Heart left ventricle (tissue), 16 donors: ENCODE measurements at places on chromosomes 6 and 20. TPM values are rescaled to one million over a fixed set of nuclear protein-coding genes. Genes with fewer than 3 reads are reported as not detected.

DNA sequence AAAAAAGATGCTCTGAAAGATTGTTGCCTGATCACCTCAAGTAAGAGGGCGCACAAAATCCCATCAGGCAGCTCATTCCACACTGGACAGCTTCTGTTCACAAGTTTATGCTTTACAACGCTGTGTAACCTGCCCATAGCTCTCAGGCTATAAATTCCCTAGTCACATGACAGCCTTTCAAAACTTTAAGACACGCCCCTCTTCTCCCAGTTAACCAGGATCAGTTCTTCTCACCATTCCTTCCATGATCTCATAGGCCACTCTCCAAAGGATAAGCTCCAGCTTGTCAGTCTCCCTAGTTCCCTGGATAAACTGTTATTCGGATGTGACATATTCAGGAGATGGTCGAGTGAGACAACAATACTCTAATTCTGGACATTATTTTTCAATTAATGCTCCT, 15.0 kb downstream of the ADNP start:
- no peak overlapping the region for H3K4me3 ChIP-seq
- H3K27ac ChIP-seq = no peak overlapping the region
- DNase-seq = no peak
- no peaks in the 10 kb centered on the region for H3K36me3 ChIP-seq
- peaks cover 31% of the 10 kb centered on the region for H3K4me1 ChIP-seq

Gene HSPA1L
- 3.2 TPM for total RNA-seq

Gene CNKSR3
- total RNA-seq = 28.7 TPM

GRCh38 chr6:166774770-166775169, 147.7 kb upstream of the RPS6KA2 start:
- H3K27me3 ChIP-seq = no peaks in the 10 kb centered on the region
- no peak for DNase-seq
- H3K36me3 ChIP-seq = no peaks in the 10 kb centered on the region
- H3K27ac ChIP-seq = no peak overlapping the region

Gene SLC17A1
- not detected for total RNA-seq

- H3K4me3 ChIP-seq = no peak overlapping the region
- H3K36me3 ChIP-seq = no peaks in the 10 kb centered on the region
- no peak for DNase-seq
- no peaks in the 10 kb centered on the region for H3K4me1 ChIP-seq
These were observed 327.0 kb downstream of the C6orf118 start for GRCh38 chr6:164982389-164982788.

GRCh38 chr20:17732907-17733521, 33.2 kb downstream of the BANF2 start:
- no peak overlapping the region for H3K27ac ChIP-seq
- H3K4me3 ChIP-seq = no peak overlapping the region
- peaks cover 13% of the 10 kb centered on the region for H3K27me3 ChIP-seq
- H3K4me1 ChIP-seq = no peaks in the 10 kb centered on the region
- no peak for DNase-seq
- no peaks in the 10 kb centered on the region for H3K36me3 ChIP-seq
